Renal cortical epithelial cell (primary cell): ENCODE measurements at places on chromosomes 5 and 9. TPM values are rescaled to one million over a fixed set of nuclear protein-coding genes. Genes with fewer than 3 reads are reported as not detected.

MSX2 gene
- 0.69 and 1.1 TPM in 2 replicates for total RNA-seq

BRD9 gene
- total RNA-seq = 34.2 and 45.4 TPM in 2 replicates

HEMGN gene
- not detected in 2 replicates for total RNA-seq

SHC3 gene
- total RNA-seq = 1.1 and 2.1 TPM in 2 replicates

PCDHGB7 gene
- total RNA-seq = 1.7 and 10.4 TPM in 2 replicates

ZDHHC11B gene
- total RNA-seq = not detected in 2 replicates

CYLC2 gene
- not detected in 2 replicates for total RNA-seq

ADAMTS6 gene
- 2.7 and 41.8 TPM in 2 replicates for total RNA-seq

SLC45A2 gene
- total RNA-seq = not detected in 2 replicates

DOK3 gene
- 0.17 and 13.6 TPM in 2 replicates for total RNA-seq

INSL6 gene
- not detected in 2 replicates for total RNA-seq

NMRK1 gene
- total RNA-seq = 14.6 and 24.8 TPM in 2 replicates

KCNV2 gene
- total RNA-seq = not detected in 2 replicates

N4BP3 gene
- total RNA-seq = 2.6 and 3.3 TPM in 2 replicates

GABRA1 gene
- total RNA-seq = not detected in 2 replicates

RFESD gene
- total RNA-seq = 1.2 and 2.4 TPM in 2 replicates

NSMF gene
- total RNA-seq = 12.0 and 20.4 TPM in 2 replicates

ZNF879 gene
- total RNA-seq = 2.8 and 4.8 TPM in 2 replicates

ANXA2R gene
- 0.52 and 3.0 TPM in 2 replicates for total RNA-seq

MOB3B gene
- total RNA-seq = 0.87 and 1.4 TPM in 2 replicates

TESK1 gene
- total RNA-seq = 5.6 and 10.6 TPM in 2 replicates

MEIKIN gene
- total RNA-seq = not detected in 2 replicates

PTGER4 gene
- 1.6 and 13.5 TPM in 2 replicates for total RNA-seq

MARVELD2 gene
- 22.9 and 26.6 TPM in 2 replicates for total RNA-seq

LHX6 gene
- 0.10 and 0.17 TPM in 2 replicates for total RNA-seq

PCDHGA7 gene
- 0.52 and 2.3 TPM in 2 replicates for total RNA-seq

IFNA5 gene
- 0.20 TPM in 1 of 2 replicates, not detected in the other for total RNA-seq

STC2 gene
- 15.1 and 41.0 TPM in 2 replicates for total RNA-seq

FAM153A gene
- 5.8 TPM in 1 of 2 replicates, not detected in the other for total RNA-seq

NEUROG1 gene
- not detected in 2 replicates for total RNA-seq

SLC28A3 gene
- 0.15 and 0.69 TPM in 2 replicates for total RNA-seq
